ENCODE measurements at places on chromosomes 12 and 14.

GRCh38 chr12:114916124-114916523, 232.1 kb upstream of the TBX3 start:
- no peak for DNase-seq
- H3K4me1 ChIP-seq: peaks cover 9% of the 10 kb centered on the region
- no peak overlapping the region for H3K27ac ChIP-seq
- H3K27me3 ChIP-seq: no peaks in the 10 kb centered on the region
- H3K36me3 ChIP-seq: no peaks in the 10 kb centered on the region

DNA sequence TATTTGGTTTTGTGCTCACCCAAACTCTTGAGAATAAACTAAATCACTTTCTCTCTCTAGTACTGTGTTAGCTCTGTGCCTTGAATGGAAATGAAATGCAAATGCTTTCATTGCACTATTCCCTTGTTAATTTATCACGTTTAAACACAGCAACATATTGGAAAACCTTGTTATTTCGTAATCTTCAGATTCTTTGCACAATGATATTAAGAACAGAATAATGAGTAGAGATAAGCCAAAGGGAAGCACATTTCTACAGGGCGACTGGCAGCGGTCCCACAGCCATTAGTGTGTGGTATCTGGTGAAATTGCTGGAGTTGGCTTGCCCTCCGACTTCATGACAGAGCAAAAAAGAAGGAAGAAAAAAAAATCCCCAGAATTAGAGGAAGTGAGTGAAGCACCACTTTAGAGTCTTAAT, 166.1 kb upstream of the E2F7 start:
- no peak for DNase-seq
- no peaks in the 10 kb centered on the region for H3K4me1 ChIP-seq
- no peak overlapping the region for H3K4me3 ChIP-seq
- H3K36me3 ChIP-seq: no peaks in the 10 kb centered on the region
- H3K27ac ChIP-seq: no peak overlapping the region

- no peak overlapping the region for H3K27ac ChIP-seq
- H3K4me3 ChIP-seq: no peak overlapping the region
- no peaks in the 10 kb centered on the region for H3K27me3 ChIP-seq
- no peaks in the 10 kb centered on the region for H3K36me3 ChIP-seq
- H3K4me1 ChIP-seq: no peaks in the 10 kb centered on the region
These were observed 357.3 kb upstream of the MIS18BP1 start for GRCh38 chr14:45610318-45610717.

DNA sequence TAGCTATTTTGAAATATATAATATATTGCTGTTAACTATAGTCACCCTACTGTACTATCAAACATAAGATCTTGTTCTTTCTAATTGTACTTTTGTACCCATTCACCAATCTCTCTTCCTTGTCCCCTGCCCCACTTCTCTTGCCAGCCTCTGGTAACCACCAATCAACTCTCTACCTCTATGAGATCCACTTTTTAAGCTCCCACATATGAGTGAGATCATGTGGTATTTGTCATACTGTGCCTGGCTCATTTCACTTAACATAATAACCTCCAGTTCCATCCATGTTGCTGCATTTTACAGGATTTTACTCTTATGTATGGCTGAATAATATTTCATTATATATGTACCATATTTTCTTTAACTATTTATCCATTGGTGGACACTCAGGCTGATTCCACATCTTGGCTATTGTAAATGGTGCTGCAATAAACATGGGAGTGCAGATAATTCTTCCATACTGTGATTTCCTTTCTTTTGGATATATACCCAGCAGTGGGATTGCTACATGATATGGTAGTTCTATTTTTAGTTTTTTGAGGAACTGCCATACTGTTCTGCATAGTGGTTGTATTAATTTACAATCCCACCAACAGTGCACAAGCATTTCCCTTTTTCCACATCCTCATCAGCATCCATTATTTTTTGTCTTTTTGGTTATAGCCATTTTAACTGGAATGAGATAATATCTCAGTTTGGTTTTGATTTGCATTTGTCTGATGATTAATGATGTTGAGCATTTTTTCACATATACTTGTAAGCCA, 33.5 kb upstream of the SPIC start:
- H3K4me3 ChIP-seq: no peak overlapping the region
- no peaks in the 10 kb centered on the region for H3K4me1 ChIP-seq
- H3K36me3 ChIP-seq: no peaks in the 10 kb centered on the region
- H3K27me3 ChIP-seq: no peaks in the 10 kb centered on the region

DNA sequence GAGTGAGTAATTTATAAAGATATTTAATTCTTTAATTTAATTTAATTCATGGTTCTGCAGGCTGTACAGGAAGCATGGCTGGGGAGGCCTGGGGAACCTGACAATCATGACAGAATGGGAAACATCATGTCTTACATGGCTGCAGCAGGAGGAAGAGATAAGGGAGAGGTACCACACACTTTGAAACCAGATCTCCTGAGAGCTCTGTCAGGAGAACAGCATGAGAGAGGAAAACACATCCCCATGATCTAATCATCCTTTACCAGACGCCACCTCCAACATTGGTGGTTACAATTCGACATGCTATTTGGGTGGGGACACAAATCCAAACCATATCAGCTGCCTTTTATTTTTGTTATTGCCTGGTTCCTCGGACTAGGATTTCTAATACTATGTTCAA, 928.6 kb downstream of the TMEM121 start:
- no peaks in the 10 kb centered on the region for H3K36me3 ChIP-seq
- H3K27me3 ChIP-seq: no peaks in the 10 kb centered on the region
- no peak overlapping the region for H3K4me3 ChIP-seq
- no peaks in the 10 kb centered on the region for H3K4me1 ChIP-seq

DNA sequence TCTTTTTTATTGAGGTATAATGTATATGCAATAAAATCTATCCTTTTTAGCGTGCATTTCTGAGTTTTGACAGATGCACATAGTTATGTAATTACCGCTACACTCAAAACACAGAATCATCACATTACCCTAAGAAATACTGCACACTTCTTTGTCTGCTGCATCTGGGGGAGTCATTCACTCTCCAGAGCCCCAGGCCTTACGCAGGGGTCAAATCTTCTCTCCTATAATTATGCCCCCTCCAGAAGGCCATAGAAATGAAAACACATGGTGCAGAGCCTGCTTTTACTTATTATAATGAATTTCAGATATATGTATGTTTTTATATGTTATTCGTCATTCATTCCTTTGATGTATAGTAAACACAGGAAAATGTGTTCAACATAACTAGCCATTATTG, 296.5 kb upstream of the TMEM132C start:
- no peak overlapping the region for H3K27ac ChIP-seq
- no peaks in the 10 kb centered on the region for H3K36me3 ChIP-seq
- H3K27me3 ChIP-seq: no peaks in the 10 kb centered on the region
- no peak for DNase-seq
- H3K4me3 ChIP-seq: no peak overlapping the region
- H3K4me1 ChIP-seq: no peaks in the 10 kb centered on the region

GRCh38 chr12:18721452-18721851, 16.4 kb downstream of the PLCZ1 start:
- H3K27me3 ChIP-seq: no peaks in the 10 kb centered on the region
- H3K4me1 ChIP-seq: no peaks in the 10 kb centered on the region
- H3K36me3 ChIP-seq: no peaks in the 10 kb centered on the region

GRCh38 chr12:94618995-94619695, 31.2 kb downstream of the TMCC3 start:
- H3K36me3 ChIP-seq: no peaks in the 10 kb centered on the region
- no peak overlapping the region for H3K27ac ChIP-seq

- no peak for DNase-seq
- H3K27ac ChIP-seq: no peak overlapping the region
These were observed 93.4 kb downstream of the CAND1 start for GRCh38 chr12:67362526-67362925.

DNA sequence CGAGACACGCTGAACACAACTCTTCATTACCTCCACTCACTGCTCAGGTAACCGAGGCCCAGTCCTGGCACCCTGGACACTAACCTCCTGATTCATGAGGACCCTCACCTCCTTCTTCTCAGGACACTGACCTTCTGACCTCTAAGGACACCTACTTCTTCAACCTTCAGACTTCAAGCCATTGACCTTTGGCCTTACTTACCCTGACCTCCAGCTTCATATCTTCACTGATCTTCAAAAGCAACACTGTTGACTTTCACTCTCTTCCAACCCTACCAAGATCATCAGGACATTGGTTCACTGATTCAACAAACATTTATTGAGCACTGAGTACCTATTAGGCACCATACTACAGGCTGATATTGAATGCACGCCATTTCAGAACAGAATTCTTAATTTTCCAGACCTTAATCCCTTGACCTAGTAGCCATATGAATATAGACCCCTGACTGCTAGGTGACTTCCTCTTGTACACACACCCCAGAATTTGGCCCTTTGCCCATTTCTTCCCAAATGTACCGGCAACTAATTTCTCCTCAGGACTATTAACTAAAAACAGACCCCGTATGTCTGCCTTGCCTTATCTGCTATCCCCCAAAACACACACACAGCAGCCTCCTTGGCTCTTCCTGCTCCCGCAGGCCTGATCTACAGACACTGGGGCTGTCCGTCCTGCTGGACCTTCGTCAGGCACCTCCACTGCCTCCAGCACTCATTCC, 5.8 kb downstream of the ARHGEF40 start:
- peaks cover 87% of the 10 kb centered on the region for H3K36me3 ChIP-seq
- no peak overlapping the region for H3K27ac ChIP-seq
- peaks cover 8% of the 10 kb centered on the region for H3K4me1 ChIP-seq
- no peak overlapping the region for H3K4me3 ChIP-seq
- H3K27me3 ChIP-seq: no peaks in the 10 kb centered on the region
- no peak for DNase-seq

GRCh38 chr14:67251573-67252226, 10.5 kb downstream of the PALS1 start:
- peaks cover 7% of the 10 kb centered on the region for H3K4me1 ChIP-seq
- DNase-seq: no peak
- H3K27me3 ChIP-seq: no peaks in the 10 kb centered on the region
- peaks cover 11% of the 10 kb centered on the region for H3K36me3 ChIP-seq
- H3K27ac ChIP-seq: no peak overlapping the region
- H3K4me3 ChIP-seq: no peak overlapping the region

GRCh38 chr12:70646850-70647249, 9.6 kb upstream of the PTPRB start:
- H3K27me3 ChIP-seq: no peaks in the 10 kb centered on the region
- H3K4me1 ChIP-seq: peaks cover 2% of the 10 kb centered on the region
- H3K27ac ChIP-seq: no peak overlapping the region

GRCh38 chr12:81991868-81992267, 232.7 kb upstream of the PPFIA2 start:
- H3K27ac ChIP-seq: no peak overlapping the region
- no peaks in the 10 kb centered on the region for H3K36me3 ChIP-seq

DNA sequence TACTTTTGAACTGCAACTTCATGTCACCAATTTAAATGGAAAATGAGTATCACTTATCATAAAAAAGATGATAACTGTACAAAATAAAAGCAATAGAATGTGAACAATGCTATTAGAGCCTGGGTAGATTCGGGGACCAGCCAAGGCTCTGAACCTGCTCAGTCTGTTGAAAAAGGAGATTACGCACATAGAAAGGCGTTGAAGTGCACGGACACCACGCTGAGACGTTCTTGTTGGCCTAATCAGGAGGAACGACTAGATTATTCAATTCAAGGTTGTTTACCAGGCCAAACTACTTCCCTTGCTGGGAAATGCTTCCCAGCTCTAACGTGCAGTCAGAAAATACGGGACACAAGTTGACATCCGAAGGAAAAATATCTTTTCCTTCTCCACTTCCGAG, 23.5 kb upstream of the BDKRB1 start:
- no peak overlapping the region for H3K4me3 ChIP-seq
- DNase-seq: peak; percentile 30
- no peak overlapping the region for H3K27ac ChIP-seq
- peaks cover 7% of the 10 kb centered on the region for H3K4me1 ChIP-seq

GRCh38 chr12:60539592-60539991, 943.8 kb downstream of the SLC16A7 start:
- no peaks in the 10 kb centered on the region for H3K4me1 ChIP-seq
- H3K36me3 ChIP-seq: no peaks in the 10 kb centered on the region
- no peak overlapping the region for H3K4me3 ChIP-seq

DNA sequence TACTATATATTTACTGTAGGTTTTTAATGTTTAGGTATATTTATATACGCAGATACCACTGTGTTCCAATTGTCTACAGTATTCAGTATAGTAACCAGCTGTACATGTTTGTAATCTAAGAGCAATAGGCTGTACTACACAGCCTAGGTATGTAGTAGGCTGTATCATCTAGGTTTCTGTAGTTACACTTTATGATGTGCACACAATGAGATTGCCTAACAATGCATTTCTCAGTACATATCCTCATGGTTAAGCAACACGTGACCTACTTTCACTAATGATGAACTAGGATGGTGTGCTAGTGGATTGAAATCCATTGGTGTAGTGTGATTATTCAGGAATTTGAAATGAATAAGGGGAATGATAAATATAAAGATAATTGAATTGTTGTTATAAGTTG, 77.7 kb downstream of the ETNK1 start:
- DNase-seq: no peak
- no peaks in the 10 kb centered on the region for H3K4me1 ChIP-seq
- H3K27me3 ChIP-seq: no peaks in the 10 kb centered on the region
- H3K27ac ChIP-seq: no peak overlapping the region
- H3K4me3 ChIP-seq: no peak overlapping the region

- no peak overlapping the region for H3K27ac ChIP-seq
- H3K36me3 ChIP-seq: peaks cover 4% of the 10 kb centered on the region
- H3K4me1 ChIP-seq: no peaks in the 10 kb centered on the region
- H3K27me3 ChIP-seq: no peaks in the 10 kb centered on the region
- no peak for DNase-seq
- H3K4me3 ChIP-seq: no peak overlapping the region
These were observed 15.1 kb downstream of the APPL2 start for GRCh38 chr12:105220929-105221290.

DNA sequence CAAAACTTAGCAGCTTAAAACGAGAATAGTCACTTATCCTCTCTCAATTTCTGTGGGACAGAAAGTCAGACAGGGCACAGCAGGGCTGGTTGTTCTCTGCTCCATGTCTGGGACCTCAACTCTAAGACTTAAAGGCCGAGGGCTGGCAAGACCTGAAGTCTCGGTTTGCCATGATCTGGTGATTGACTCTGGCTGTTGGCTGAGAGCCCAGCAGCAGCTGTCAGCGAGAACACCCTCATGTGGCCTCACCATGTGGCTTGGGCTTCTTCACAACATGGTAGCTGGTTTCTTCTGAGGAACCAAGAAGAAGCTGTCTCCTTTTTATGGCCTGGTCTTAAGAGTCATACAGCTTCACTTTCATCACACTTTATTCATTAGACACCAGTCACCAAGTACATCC, 1.7 kb upstream of the VASH1 start:
- no peak overlapping the region for H3K4me3 ChIP-seq
- H3K36me3 ChIP-seq: peaks cover 5% of the 10 kb centered on the region
- DNase-seq: no peak
- no peaks in the 10 kb centered on the region for H3K27me3 ChIP-seq
- H3K4me1 ChIP-seq: peaks cover 17% of the 10 kb centered on the region

- H3K4me3 ChIP-seq: no peak overlapping the region
- H3K4me1 ChIP-seq: no peaks in the 10 kb centered on the region
- peaks cover 25% of the 10 kb centered on the region for H3K36me3 ChIP-seq
- H3K27ac ChIP-seq: no peak overlapping the region
These were observed 28.5 kb upstream of the PAPLN start for GRCh38 chr14:73208846-73209245.
